ENCODE measurements at places on chromosomes 12 and 14.

DNA sequence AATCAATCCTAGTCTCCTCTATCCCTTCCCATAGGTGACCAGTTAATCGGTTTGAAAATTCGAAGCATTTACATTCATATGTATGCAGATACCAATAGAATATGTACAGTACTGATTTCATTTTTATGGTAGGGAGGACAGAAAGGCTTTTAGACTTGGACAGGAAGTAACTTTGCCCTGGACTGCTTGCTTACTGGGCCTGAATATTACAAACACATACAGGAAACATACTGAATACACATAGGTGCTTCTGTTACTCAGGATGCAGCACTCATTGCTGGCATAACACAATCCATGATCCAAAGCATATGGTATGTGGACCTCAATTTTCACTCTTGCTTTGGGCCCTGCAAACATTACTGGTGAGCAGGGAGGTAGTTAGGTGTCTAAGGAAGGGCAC is 71.1 kb downstream of the CATSPERB start:
- DNase-seq: no peak

DNA sequence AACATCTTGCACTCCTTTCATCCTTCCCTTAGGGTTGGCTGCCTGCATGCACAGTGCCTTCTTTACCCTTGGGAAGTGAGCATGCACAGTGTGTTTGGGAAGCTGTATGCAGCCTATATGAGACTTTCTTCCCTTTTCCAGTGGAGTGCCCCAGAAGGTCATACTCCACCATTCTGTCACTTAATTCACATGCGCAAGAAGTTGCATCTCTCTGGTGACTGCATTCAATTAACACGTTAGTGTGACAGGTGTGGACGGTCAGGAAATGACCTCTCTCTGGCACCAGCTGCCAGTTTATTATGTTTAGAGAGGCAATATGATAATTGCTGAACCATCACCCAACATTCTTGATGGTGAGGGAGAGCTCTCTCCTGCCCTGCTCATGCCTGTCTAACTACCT is 770.0 kb downstream of the FLRT2 start:
- DNase-seq: no peak

DNA sequence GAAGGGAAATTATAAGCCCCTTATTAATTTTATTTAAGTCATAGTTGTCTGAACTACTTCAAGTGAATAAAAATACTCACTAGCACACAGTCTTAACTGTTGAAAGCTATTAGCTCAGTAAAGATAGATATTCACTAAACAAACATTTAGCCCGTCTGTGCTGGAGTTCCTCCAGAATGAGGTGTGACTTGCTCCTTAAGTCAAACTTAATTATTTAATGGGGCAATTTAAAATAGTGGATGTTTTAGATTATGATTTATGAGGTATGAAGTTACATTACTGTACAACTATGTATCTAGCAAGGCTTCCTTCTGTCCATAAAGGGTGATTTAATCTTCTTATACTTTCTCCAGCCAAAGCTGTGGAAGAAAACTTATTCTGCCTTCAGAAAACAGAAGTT is 414.0 kb upstream of the FLRT2 start:
- DNase-seq: no peak

DNA sequence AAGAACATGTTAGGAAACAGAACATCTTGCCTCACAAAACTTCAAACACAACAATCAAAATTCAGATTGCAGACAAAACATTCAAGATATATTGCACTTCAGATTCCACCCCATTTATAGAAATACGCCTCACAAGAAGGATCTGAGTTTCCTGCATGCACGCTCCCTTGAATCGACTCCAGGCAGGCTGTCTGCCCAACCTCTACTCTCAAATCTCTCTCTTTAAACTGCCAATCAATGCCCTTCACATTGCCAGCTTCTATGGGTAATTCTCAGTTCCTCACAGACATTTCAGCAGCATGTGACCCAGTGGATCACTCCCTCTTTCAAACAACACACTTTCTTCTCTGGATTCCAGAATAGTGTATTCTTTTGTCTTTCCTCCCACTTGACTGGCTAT is 184.1 kb downstream of the PRKD1 start:
- DNase-seq: no peak

DNA sequence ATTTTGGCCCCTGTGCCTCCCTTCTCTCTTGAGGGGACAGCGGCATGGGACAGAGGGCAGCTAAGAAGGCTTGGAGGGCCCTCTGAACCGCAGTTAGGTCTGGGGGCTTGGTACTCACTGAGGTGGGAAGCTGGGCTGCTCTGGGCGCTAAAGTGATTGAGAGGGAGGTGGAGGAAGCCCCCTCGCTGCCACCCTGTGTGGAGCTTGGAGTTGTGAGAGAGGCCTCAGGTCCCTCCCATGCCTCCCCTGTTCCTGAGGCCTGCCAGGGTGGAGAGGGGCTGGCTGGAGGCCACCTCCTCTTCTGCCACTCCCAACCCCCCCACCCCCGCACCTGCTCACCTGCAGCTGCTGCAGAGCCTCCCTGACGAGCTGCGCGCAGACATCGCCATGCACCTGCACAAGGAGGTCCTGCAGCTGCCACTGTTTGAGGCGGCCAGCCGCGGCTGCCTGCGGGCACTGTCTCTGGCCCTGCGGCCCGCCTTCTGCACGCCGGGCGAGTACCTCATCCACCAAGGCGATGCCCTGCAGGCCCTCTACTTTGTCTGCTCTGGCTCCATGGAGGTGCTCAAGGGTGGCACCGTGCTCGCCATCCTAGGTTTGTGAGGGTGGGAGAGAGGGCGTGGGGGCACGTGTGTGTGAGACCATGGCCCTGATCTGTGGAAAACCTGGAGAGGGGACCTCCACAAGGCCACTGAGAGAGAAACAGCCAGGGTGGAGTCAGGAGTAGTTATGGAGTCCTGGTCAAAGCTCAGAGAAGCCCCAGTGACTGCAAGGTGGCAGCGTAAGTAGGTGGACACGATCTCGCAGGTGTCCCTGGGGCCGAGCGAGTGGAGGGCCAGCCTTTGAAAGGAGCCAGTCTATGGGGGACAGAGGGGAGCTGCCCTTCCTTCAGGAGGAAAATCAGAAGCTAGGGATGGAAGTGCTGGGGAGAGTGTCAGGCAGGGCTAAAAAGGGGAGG is 11.2 kb downstream of the KCNH3 start:
- DNase-seq: no peak

- no peak for DNase-seq
Observed at GRCh38 chr12:42490261-42490842, 99.2 kb downstream of the PRICKLE1 start.

DNA sequence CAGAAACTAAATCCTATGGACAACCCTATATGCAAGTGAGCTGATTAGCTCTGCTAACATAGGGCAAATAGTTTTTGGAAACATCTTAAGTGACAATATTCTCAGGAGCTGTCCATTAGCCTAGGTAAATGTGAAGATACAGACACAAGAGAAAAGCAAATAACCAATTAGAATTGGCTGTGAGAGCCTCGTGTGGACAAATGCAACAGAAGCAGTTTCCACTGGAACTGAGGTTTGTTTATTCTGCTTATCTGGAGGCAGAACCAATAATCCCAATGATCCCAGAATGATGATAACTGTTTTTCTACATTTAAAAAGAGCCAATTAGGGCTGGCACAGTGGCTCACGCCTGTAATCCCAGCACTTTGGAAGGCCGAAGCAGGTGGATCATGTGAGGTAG is 43.2 kb upstream of the YAF2 start:
- no peak for DNase-seq

- DNase-seq: no peak
Observed at GRCh38 chr12:92062539-92063493, 82.8 kb downstream of the BTG1 start.

DNA sequence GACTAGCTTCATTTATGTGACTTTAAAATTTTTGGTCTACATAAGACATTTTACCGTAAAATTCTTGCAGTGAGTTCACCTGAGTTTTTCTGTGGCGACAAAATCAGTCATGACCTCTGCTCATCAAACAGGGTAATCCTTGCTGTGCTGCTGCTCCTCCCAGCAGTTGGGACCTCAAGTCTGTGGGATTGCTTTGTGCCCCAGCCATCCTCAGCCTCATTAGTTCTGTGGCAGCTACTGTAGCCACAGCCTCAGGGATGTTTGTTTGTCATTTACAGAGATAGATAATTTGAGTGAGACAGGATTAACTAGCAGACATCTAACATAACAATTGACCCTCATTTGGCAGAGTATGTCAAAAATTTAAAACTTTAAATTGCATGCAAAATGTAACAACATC is 357.0 kb downstream of the PCNX1 start:
- DNase-seq: no peak

GRCh38 chr12:26017484-26018211 is 59.2 kb downstream of the RASSF8 start:
- DNase-seq: no peak

DNA sequence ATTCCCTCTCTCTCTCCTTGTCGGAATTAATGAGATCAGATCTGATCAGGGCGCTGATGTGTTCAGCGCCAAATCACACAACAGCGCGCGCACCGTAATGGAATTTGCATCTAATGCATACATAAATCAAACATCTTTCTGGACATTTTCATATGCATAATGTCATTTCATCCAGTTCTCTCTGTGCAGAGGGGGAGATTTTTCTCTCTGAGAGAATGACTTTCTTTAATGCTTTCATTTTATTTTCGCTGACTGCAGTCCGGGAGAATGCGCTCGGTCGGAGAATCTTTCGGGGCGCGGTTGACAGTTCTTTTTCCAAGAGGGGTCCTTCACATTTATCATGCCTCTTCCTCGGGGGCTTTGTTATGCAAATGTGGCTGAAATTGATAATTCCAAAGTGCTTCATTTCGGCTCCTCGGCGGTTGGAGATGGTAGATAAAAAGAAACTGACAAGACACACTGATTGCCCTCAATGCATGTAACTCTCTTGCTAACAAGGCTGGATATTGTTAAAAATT is 615.9 kb downstream of the VRK1 start:
- no peak for DNase-seq

GRCh38 chr12:117533687-117534086 is 172.3 kb upstream of the NOS1 start:
- DNase-seq: no peak

GRCh38 chr14:75563931-75564330 is 14.5 kb upstream of the FLVCR2 start:
- no peak for DNase-seq

DNA sequence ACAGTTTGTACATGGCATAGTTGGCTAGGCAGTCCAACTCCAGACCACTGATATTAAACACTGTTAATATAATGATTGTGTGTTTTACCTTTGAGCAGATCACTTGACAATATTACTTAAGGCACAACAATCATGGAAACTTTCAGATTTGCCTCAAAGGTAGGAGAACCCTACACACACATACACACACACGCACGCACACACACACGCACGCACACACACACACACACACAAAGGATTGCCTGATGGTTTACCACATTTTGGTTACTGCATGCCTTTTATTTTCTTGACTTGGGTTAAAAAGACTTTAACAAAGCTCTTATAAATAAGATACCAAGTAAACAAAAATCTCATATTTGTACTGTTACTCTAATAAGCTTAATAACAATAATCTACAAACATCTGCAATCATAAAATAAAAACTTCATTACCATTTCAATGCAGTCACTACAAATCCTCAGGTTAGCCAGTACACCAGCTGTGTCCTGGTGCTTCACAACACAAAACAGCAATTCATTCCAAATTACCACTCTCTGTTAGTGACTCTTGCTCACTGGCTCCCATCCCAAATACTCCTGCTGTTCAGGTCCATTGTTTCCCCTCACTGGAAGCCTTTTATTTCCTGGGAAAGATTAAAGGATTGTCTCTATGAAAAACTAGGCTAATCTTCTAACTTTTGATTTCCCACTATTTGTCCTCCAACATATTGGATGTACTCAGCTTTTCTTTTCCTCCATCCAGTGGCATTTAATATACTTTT is 175.2 kb upstream of the ATP2B1 start:
- no peak for DNase-seq

DNA sequence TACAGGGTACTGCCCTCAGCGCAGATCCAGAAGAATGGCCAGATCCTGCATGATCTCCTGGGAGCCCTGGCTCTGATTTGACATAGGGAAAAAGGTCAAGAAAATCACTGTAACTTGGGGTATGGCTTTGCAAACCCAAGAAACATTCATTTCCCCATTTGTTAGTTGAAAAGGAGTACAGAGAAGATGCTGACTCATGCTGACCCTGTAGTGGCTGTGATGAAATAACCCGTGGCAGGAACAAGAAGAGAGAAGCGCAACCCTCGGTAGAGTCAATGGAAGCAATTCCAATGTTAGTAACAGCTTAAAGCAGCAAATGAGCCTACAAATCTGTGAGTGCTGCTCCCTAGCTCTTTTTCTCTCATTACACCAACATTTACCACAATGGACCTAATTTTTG is 281.6 kb upstream of the NPAS3 start:
- no peak for DNase-seq

DNA sequence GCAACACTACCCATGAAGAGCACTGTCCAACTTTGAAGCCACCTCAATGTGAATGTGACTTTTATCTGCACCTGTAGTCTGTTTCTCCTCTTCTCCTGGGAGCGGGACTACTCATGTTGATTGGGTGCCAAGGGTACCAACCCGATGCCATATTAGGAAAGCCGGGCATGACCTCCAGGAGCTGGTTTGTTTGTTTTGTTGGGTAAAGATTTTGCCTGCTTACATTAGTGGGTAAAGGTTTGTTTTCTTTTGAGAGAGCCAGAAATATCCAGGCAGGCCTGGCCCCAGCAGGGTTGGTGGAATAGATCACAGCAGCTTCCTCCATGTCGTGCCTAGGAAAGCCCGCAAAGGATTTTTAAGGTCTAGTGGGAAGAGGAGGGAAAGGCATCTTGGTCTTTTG is 19.7 kb upstream of the ITPK1 start:
- DNase-seq: no peak

GRCh38 chr12:47507221-47507620 is 198.6 kb downstream of the RPAP3 start:
- no peak for DNase-seq

- no peak for DNase-seq
Observed at GRCh38 chr12:77299910-77300669, 234.7 kb upstream of the E2F7 start.

DNA sequence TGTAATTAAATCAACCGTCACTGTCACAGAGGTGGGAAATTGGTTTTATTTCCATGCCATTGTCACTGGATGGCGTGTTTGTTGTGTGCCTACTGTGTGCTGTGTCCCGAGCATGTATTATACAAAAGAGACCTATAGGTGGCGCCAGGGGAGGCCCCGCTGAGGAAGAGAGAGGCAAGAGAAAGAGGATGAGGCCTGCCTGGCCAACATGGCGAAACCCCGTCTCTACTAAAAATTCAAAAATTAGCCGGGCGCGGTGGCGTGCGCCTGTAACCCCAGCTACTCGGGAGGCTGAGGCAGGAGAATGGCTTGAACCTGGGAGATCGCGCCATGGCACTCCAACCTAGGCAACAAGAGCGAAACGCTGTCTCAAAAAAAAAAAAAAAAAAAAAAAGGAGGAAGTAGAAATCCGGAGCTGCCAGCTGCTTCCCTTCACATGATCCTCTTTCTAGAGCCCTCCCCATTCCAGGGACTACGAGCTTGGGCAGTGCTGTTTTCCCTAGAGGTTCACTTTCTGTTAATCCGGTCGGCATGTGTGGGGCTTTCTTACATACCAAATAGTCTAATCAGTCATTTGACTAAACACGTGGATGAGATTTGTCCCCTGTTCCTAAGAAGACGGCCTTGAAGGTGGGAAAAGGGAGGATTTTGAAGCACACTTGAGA is 6.4 kb upstream of the CCDC175 start:
- no peak for DNase-seq

GRCh38 chr12:74899031-74899829 is 310.4 kb downstream of the KCNC2 start:
- no peak for DNase-seq
